ENCODE measurements at places on chromosomes 1 and 21. TPM values are rescaled to one million over a fixed set of nuclear protein-coding genes. Genes with fewer than 3 reads are reported as not detected.

Gene ACOT11
- 4.7 TPM for total RNA-seq

Gene CFAP45
- not detected for total RNA-seq

Gene NUF2
- total RNA-seq: 1.0 TPM

Gene PEAR1
- 4.7 TPM for total RNA-seq

Gene IRF6
- total RNA-seq: 0.52 TPM

Gene ADAR
- 32.4 TPM for total RNA-seq

Gene BSND
- total RNA-seq: not detected

Gene RHBDL2
- 0.52 TPM for total RNA-seq

Gene MEGF6
- 10.4 TPM for total RNA-seq

Gene DNASE2B
- total RNA-seq: not detected

Gene STUM
- 2.6 TPM for total RNA-seq

Gene SPATA45
- total RNA-seq: 1.6 TPM

Gene IVL
- total RNA-seq: not detected

Gene NBPF4
- total RNA-seq: not detected

Gene ENSA
- 63.7 TPM for total RNA-seq

Gene TFAP2E
- total RNA-seq: 0.52 TPM

Gene SPRR1B
- not detected for total RNA-seq

Gene PODN
- total RNA-seq: 3.7 TPM

Gene DMBX1
- not detected for total RNA-seq

Gene MTARC1
- total RNA-seq: 5.2 TPM

Gene SHE
- 8.4 TPM for total RNA-seq

Data from skeletal muscle tissue (tissue), 5 donors.